ENCODE measurements at places on chromosomes 5 and 9.

- no peak for DNase-seq
- H3K27me3 ChIP-seq, result no peaks in the 10 kb centered on the region
- H3K27ac ChIP-seq, result no peak overlapping the region
- no peak overlapping the region for H3K4me3 ChIP-seq
Observed at GRCh38 chr5:108145351-108145750, 236.5 kb downstream of the FBXL17 start.

GRCh38 chr9:114335745-114336144 is 6.1 kb downstream of the ORM2 start:
- no peaks in the 10 kb centered on the region for H3K36me3 ChIP-seq
- no peak overlapping the region for H3K4me3 ChIP-seq
- no peak for DNase-seq
- H3K27me3 ChIP-seq, result no peaks in the 10 kb centered on the region
- H3K4me1 ChIP-seq, result no peaks in the 10 kb centered on the region

DNA sequence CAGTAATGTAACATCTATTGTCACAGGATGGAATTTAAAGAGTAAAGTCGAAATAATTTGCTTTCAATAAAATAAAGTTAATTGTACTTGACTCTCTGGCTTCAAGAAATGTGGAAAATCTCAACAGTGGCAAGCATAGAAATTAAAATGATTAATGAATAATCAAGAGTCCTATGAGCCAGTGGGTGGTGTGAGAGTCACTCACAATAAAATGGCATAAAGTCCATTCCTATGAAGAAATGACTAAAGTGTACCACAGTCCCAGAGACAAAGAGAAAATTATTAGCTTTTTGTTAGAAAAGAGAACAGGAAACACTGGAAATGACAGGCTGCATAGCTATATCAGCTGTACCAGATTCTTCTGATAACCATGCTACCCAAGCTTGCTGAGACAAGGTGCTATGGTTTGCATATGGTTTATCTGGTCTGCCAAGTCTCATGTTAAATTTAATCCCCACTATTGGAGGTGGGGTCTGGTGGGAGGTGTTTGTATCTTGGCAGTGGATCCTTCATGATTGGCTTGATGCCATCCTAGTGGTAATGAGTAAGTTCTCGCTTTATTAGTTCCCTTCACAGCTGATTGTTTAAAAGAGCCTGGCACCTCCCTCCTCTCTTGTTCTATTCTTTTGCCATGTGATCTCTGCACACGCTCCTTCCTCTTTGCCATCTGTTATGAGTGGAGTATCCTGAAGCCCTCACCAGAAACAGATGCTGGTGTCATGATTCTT is 647.7 kb upstream of the ITGA1 start:
- no peaks in the 10 kb centered on the region for H3K4me1 ChIP-seq
- no peak for DNase-seq
- no peaks in the 10 kb centered on the region for H3K36me3 ChIP-seq
- H3K27me3 ChIP-seq, result no peaks in the 10 kb centered on the region

GRCh38 chr5:27381686-27382085 is 343.3 kb upstream of the CDH9 start:
- H3K4me1 ChIP-seq, result no peaks in the 10 kb centered on the region
- no peak overlapping the region for H3K27ac ChIP-seq
- H3K4me3 ChIP-seq, result no peak overlapping the region
- no peak for DNase-seq

- H3K4me3 ChIP-seq, result peak overlapping the region; percentile 56
- H3K36me3 ChIP-seq, result no peaks in the 10 kb centered on the region
- no peaks in the 10 kb centered on the region for H3K27me3 ChIP-seq
- peaks cover 17% of the 10 kb centered on the region for H3K4me1 ChIP-seq
Observed at GRCh38 chr5:127757576-127757975, 54.4 kb downstream of the CCDC192 start.

GRCh38 chr5:53333160-53333559 is 147.3 kb upstream of the FST start:
- no peak overlapping the region for H3K27ac ChIP-seq
- DNase-seq, result no peak
- no peak overlapping the region for H3K4me3 ChIP-seq
- H3K4me1 ChIP-seq, result peaks cover 5% of the 10 kb centered on the region
- H3K36me3 ChIP-seq, result no peaks in the 10 kb centered on the region
- no peaks in the 10 kb centered on the region for H3K27me3 ChIP-seq

- DNase-seq, result no peak
- H3K36me3 ChIP-seq, result peaks cover 34% of the 10 kb centered on the region
- H3K4me1 ChIP-seq, result peaks cover 14% of the 10 kb centered on the region
- no peaks in the 10 kb centered on the region for H3K27me3 ChIP-seq
- H3K27ac ChIP-seq, result no peak overlapping the region
Observed at GRCh38 chr5:140565780-140566095, 1.1 kb downstream of the SLC35A4 start.

- H3K27ac ChIP-seq, result no peak overlapping the region
- H3K4me3 ChIP-seq, result peak overlapping the region; percentile 85
- peak; percentile 81 for DNase-seq
Observed at GRCh38 chr5:69493396-69494133, 975 bp downstream of the OCLN start.

- no peaks in the 10 kb centered on the region for H3K36me3 ChIP-seq
- no peak for DNase-seq
- no peak overlapping the region for H3K4me3 ChIP-seq
- H3K27ac ChIP-seq, result no peak overlapping the region
Observed at GRCh38 chr5:57277085-57277484, 103.2 kb downstream of the GPBP1 start.

DNA sequence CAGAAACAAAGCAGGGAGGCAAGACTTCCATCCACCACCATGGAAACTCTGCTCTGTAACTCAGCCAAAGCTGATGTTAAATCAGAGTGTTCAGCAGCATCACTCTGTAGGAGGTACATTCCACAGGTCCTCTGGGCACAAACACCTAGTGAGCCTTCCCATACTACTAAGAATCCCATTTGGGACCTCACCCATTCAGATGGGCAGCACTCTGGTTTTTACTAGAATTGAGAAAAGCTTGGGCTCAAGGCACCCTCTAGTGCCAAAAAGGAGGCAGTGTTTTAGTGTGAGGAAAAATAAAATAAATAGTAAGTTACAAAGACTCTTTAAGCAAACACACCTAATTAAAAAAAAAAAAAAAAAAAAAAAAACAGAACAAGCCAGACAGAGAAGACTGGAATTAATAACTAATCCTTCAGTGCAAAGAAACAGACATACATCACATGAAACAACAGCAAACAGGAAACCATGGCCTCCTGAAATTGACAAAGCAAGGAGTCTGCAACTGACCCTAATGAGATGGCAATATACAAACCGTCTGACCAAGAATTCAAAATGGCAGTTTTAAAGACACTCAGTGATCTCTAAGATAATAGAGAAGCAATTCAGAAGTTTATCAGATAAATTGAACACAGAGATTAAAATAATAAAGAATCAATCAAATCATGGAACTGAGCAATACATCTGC is 159.5 kb downstream of the GNA14 start:
- peak; percentile 61 for DNase-seq
- H3K27ac ChIP-seq, result no peak overlapping the region
- H3K4me3 ChIP-seq, result no peak overlapping the region
- H3K4me1 ChIP-seq, result no peaks in the 10 kb centered on the region
- H3K36me3 ChIP-seq, result no peaks in the 10 kb centered on the region
- no peaks in the 10 kb centered on the region for H3K27me3 ChIP-seq

- H3K4me3 ChIP-seq, result peak overlapping the region; percentile 80
- no peak overlapping the region for H3K27ac ChIP-seq
- no peaks in the 10 kb centered on the region for H3K36me3 ChIP-seq
- H3K27me3 ChIP-seq, result peaks cover 65% of the 10 kb centered on the region
- H3K4me1 ChIP-seq, result no peaks in the 10 kb centered on the region
Observed at GRCh38 chr5:10333154-10334006, 20.1 kb upstream of the MARCHF6 start.

GRCh38 chr5:173933901-173934300 is 45.8 kb downstream of the CPEB4 start:
- no peak for DNase-seq
- no peaks in the 10 kb centered on the region for H3K27me3 ChIP-seq
- H3K4me3 ChIP-seq, result no peak overlapping the region
- no peak overlapping the region for H3K27ac ChIP-seq
- no peaks in the 10 kb centered on the region for H3K4me1 ChIP-seq
- no peaks in the 10 kb centered on the region for H3K36me3 ChIP-seq

DNA sequence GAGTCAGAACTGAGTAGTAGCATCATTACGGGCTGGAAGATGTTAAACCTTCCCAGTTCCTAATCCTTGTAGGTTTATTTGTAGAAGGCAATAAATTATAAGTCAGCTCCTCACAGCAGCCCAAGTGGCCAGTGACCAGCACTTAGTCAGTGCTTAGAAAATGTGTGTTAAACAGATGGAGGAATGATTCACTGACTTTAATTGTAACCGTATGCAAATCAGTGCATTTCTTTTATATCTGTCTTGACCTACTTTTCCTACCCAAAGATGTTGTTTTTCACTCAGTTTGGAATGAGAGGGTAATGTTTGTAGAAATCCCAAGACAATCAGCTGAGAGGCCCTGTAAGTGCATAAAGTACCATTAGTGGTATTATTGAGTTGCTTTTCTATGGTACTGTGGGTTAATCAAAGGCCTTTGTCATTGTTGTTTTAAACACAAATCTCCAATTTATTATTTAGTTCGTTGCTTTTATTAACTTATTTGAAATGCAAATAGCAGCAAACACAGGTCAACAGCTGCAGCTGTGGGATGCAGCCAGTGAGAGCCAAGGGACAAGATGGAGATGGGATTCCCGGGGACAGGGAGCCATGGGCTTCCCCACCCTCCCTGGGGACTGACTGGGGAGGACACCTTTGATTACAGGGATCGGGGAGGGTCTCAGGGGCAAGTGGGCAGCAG is 49.8 kb downstream of the MAP1B start:
- peaks cover 72% of the 10 kb centered on the region for H3K36me3 ChIP-seq
- no peak overlapping the region for H3K27ac ChIP-seq
- no peak overlapping the region for H3K4me3 ChIP-seq
- peaks cover 5% of the 10 kb centered on the region for H3K4me1 ChIP-seq
- DNase-seq, result no peak
- H3K27me3 ChIP-seq, result no peaks in the 10 kb centered on the region

GRCh38 chr5:14922456-14922855 is 50.9 kb upstream of the ANKH start:
- no peaks in the 10 kb centered on the region for H3K4me1 ChIP-seq
- no peak overlapping the region for H3K27ac ChIP-seq
- H3K36me3 ChIP-seq, result no peaks in the 10 kb centered on the region
- no peak overlapping the region for H3K4me3 ChIP-seq
- DNase-seq, result no peak

All from endodermal cell (in vitro differentiated cells).